ENCODE measurements at places on chromosomes 11 and 22.
A peak's percentile ranks its signal among the peaks of the same experiment; 100 is the strongest.

DNA sequence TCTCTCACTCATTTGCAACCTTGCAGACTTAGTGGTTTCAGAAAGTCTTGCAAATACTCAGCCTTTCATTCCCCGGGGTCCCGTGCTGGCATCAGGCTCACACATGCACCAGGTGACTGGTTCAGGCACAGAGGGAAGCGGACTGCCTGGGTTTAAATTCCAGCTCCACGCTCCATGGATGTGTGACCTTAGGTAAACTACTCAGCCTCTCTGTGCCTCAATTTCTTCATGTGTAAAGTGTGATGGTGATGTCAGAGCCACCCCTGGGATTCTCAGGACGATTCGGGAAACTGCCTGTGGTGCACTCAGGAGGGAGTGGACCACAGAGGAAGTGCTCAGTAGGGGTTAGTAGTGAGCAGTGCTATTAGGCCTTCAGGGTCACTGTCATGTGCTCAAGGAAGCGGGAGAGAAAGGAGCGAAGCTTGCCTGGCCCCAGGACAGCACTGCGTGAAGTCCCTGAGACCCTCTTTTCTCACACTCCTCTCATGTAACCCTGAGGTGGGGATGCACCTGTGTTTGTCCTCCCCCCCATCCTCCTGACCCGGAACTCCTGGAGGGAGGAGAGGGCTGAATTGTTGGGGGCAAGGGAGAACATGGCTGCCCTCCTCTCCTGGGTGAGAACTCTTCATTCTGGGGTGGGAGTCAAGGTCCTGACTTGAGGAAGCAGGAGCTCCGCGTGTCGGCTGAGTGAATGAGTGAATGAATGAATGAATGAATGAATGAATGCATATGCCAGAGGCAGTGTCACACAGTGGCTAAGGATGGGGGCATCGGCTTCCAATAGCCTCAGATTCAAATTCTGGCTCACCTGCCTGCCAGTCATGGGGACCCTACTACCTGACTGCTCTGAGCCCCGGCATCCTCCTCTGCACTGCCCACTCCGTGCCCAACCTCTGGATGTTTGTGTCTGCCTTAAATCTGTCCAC, 14.4 kb upstream of the UPK3A start:
- DNase-seq: no peak

DNA sequence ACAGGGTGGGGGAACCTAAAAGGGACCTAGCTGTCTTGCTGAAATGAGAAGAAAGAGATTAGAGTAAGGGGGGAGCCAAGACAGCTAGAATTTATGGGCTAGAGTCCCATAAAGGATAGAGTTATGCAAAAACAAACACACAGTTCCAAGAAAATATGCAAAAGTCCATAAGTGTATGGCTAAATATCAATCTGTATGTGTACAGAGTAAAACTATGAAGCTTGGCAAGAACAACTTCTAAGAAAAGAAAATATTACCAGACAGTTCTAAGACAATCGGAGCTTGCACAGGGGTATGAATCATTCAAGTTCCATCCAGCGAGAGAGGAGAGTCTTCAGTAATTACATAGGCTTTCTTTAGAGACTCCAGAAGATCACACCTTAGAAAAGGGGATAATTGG, 41.8 kb downstream of the GDPD4 start:
- DNase-seq: no peak

DNA sequence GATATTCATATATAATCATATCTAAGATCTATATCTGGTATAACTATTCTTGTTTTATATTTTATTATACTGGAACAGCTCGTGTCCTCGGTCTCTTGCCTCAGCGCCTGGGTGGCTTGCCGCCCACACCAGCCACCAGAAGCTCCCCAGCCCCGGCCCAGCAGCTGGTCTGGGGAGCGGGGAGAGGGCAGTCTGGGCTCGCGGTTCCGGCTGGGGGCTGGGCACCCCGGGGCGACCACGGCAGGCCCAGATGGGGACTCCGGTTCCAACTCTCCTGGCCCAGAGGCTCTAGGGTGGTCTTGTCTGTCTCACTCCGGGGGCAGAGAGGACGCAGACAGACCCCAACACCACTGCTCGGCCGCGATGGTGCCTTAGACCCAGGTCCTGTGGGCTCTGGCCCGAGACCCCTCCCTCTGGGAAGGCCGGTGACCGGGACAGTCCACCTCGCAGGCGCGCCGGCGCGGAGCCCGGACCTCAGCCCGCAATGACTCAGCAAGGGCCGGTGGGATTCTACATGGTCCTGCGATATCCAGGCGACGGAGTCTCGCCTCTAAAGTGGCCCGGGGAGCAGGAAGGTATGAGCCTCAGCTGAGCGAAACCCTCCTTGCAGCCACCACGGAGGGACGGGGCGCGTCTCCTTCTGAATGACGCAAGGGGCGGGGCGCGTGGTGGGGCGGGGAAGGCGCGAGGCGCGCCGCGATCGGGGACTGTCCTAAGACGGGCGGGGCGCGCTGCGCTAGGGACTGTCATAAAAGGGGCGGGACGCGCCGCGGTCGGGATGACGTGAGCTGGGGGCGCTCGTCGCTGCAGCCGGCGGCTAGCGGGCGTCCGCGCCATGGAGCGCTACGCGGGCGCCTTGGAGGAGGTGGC, at the start of gene DGCR6:
Gene DGCR6 (plus strand): TSS at position 781 of the 870 bp plus-strand sequence. CDS start 55 bp downstream, at position 836.
- no peak for DNase-seq

DNA sequence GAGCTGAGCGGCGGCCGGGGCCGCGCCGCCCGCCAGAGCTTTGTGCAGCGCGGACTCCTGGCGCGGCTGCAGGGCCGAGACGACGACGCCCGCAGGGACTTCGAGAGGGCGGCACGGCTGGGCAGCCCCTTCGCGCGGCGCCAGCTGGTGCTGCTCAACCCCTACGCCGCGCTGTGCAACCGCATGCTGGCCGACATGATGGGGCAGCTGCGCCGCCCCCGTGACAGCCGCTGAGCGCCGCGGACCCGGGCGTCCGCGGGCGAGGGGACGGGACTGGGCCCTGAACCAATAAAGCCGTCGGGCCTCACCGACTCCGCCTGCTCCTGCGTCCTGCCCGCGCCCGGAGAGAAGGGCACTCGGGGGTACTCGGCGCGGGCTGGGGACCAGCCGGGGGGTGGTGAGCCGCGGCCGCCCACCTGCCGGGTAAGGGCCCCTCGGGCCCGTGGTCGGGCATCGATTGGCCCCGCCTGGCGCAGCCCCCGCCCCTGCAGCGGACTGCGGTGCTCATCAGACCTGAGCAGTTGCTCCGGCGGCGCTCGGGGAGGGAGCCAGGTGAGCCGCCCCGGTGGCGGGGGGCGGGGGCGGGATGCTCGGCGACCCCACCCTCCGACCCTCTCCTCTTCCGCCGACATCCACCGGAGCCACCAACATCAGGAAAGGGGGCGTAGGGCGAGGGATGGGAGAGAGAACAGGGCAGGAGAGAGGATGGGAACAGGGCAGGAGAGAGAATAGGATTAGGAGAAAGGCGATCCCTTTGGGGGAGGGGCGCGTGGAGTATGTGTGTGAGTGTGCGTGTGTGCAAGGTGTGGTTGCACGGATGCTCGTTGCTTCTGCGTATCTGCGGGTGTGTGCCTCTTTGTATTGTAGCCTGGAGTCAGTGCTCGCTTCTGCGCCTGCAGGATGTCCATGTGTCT, at the start of gene TMEM25:
Gene TMEM25 (plus strand): TSS at position 510 of the 914 bp plus-strand sequence. CDS start 610 bp downstream, outside the sequence.
- peak; percentile 46 for DNase-seq

DNA sequence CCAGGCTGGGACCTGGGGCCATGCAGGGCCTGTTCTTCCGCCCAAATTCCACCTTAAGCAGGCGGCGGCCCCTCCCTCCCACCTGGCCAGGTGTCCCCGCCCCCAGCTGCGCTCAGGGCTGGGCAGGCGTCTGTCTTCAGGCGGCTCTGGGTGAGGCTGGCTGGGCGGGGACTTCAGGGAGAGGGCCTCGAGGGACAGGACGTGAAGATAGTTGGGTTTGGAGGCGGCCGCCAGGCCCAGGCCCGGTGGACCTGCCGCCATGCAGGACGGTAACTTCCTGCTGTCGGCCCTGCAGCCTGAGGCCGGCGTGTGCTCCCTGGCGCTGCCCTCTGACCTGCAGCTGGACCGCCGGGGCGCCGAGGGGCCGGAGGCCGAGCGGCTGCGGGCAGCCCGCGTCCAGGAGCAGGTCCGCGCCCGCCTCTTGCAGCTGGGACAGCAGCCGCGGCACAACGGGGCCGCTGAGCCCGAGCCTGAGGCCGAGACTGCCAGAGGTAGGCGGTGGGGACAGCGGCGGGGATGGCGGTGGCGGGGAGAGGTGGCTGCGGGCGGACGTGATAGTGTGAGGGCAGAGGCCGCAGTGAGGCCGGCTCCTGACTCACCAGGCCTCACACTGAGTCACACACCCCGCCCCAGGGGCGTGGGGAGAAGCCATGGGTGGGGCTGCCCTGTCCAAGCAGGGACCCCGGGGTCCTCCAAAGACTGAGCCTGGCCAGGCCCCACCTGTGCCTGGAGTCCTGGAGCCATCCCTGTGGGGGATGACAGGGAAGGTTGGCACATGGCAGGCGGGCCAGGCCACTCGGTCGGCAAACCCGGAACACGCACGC, at the start of gene PKP3:
Gene PKP3 (plus strand): TSS at position 176 of the 824 bp plus-strand sequence. CDS start 84 bp downstream, at position 260.
- DNase-seq: no peak

GRCh38 chr22:28714043-28714628, 27.5 kb downstream of the CHEK2 start:
- DNase-seq: no peak

DNA sequence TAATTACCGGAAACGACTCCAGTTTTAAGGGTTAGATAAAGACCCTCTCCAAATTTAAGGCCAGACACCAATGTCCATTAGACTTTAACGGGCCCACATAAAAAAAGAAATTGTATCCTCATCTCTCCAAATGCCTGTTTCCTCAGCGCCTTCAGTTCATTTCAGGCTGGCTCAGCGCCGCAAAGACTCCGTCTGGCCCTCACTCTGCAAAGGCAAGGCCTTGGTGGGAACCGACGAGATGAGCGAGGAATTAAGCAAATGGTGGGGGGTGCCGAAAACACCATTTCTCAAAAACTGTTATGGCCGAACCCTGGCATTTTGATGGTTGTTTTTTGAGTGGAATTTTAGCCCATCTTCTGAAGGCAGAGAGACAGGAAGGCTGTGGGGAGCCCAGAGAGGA, 15.7 kb downstream of the MN1 start:
- DNase-seq: no peak

- DNase-seq: no peak
Observed at GRCh38 chr11:77211594-77212251, 83.7 kb downstream of the MYO7A start.

DNA sequence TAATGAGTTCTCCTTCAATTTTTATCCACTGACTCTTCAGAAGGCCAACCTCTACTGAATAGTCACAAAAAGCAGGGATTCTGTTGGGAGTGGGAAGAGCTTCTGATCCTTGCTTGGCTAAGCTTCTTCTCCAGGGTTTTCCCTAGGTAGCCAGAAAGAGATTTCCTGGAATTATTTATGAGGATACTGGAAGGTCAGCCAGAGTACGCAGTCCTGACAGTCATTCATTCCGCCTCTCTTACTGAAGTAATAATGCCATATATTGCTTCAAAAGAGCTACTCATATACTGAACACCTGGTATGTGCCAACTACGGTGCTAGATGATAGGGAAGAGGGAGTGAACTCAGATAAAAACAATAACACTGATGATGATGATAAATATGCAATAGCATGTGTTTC, 116.1 kb downstream of the CCDC34 start:
- no peak for DNase-seq

- DNase-seq: no peak
Observed at GRCh38 chr11:24623121-24623520, 126.3 kb downstream of the LUZP2 start.

DNA sequence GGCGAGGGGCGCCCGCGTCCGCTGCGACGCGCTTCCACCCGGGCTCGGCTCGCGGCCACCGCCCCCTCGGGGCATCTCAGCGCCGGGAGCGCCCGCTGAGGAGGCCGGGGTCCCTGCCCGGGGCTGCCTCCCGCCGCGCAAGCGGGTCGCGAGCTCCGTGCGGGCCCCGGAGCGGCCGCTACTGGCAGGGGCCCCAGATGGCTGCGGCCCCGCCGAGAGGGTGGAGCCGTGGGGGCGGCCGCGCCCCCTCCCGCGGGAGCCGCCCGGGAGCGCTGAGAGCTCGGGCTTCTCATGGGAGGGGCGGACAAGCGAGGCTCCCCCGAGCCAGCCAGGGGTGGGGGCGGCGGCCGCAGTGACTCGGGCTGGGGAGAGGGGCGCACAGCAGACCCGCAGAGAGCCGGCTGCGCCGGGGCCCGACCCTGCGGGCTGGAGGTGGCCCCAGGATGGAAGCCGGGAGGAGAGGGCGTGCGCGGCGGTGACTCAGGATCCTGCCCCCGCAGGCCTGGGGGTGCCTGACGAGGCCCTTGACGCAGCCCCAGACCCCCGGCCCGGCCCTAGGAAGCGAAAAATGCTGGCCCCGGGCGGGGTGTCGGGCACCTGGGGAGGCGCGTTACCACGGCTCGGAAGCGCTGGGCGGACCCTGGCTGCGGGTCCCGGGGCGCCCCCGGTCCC, 603 bp upstream of the ZFTA start:
- no peak for DNase-seq

GRCh38 chr11:1351278-1351937, 38.3 kb upstream of the BRSK2 start:
- no peak for DNase-seq

- no peak for DNase-seq
Observed at GRCh38 chr11:31625868-31626267, 116.3 kb downstream of the ELP4 start.

GRCh38 chr22:47448231-47449223, 686.1 kb downstream of the TBC1D22A start:
- DNase-seq: no peak

- DNase-seq: peak; percentile 3
Observed at GRCh38 chr22:39634530-39635405, 64.2 kb downstream of the CACNA1I start.

- DNase-seq: no peak
Observed at GRCh38 chr11:62613291-62613778, 278 bp downstream of the ROM1 start.

- DNase-seq: no peak
Observed at GRCh38 chr11:122246874-122247273, 130.9 kb upstream of the BLID start.

GRCh38 chr11:100575860-100576717, 111.0 kb upstream of the ARHGAP42 start:
- DNase-seq: peak; percentile 85

DNA sequence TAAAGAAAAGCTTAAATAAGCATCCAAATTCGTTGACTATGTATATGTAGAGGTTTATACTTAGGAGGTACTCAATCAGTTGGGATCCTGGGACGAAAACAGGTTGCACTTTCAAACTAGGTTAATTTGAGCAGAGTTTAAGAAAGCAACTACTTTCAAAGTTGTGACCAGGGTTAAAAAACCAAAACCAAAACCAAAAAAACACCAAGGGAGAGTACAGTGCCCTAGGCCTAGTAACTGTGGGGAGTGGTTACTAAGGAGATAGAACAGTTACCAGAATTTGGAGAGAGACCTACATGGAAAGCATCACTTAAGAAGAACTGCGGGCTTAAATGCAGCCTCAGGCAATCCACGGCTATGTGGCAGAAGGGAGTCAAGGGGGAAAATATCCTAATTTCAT, 148.3 kb downstream of the JRKL start:
- DNase-seq: no peak

GRCh38 chr11:34451053-34451452, 12.3 kb downstream of the CAT start:
- DNase-seq: no peak

GRCh38 chr22:30182350-30182745, 64.2 kb downstream of the LIF start:
- no peak for DNase-seq

- DNase-seq: no peak
Observed at GRCh38 chr11:99548264-99548663, 527.5 kb downstream of the CNTN5 start.
